RCC 7860 (cell line): ENCODE measurements at places on chromosomes 6 and 20.

DNA sequence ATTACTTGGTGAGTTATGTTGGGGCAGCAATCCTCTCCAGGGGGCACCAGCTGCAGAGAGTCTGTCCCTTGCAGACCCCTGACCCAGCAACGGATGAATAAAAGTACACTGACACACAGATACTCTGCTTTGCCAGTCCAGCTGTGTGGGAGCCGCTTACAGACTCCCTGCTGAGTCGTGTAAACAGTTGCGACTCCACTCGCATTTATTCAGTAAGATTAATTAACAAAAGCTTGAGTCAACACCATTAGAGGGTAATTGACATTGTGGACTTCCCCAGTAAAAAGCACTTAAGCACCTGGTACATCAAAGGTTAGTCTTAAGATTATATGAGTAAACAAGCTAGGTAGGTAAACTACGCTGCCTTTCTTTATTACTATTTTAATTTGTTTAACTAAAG, 92.0 kb upstream of the TMEM181 start:
- DNase-seq, result no peak

- DNase-seq, result no peak
Measured at GRCh38 chr6:139779988-139780774, 405.7 kb upstream of the CITED2 start.

- no peak for DNase-seq
Measured at GRCh38 chr6:168018664-168019063, 21.2 kb downstream of the KIF25 start.

GRCh38 chr20:18773566-18773965, 40.0 kb upstream of the SCP2D1 start:
- DNase-seq, result no peak

DNA sequence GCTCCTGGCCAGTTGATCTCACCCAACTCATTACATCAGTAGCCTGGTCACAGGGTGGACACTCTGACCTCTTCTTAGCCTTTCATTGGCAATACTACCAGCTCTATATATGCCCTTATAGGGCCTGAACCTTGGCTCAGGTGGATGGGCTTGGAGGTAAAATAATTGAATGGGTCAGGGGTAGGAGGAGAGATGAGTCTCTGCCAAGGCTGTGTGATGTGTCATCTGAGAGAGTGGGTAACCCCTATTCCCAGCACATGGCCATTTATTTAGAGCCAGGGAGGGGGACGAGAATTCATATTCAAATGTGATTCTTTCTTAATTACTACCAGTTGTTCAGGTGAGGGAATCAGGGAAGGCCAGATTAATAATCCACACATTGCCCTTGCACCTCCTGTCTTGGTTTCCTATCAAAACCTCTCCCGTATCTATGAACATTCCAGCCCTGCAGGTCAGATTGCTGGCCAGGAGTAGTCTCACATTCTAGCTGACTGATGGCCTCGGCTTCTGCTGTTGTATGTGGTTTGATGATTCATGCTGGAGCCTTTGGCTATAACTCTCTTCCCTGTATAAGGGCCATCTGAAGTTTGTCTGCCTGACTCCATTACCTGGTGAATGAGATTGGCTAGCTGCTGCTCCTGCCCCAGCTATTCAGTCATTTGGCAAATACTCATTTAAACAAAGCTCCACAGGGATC, 13.4 kb downstream of the C20orf173 start:
- DNase-seq, result peak; percentile 93

DNA sequence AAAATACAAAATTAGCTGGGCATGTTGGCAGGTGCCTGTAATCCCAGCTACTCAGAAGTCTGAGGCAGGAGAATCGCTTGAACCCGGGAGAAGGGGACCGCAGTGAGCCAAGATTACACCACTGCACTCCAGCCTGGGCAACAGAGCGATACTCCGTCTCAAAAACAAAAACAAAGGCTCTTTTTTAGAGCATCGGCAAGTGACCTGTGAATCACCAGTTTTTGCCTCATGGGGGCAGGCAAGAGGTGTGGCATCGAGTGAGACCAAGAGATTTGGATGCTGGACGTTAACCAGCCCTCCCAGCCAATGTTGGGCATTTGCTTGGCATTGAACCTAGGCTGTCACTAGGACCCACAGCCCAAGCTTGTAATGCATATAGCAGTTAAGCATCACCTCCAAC, 14.6 kb upstream of the CDK5RAP1 start:
- DNase-seq, result no peak
